Foreskin fibroblast (primary cell): ENCODE measurements at places on chromosomes 3 and 15.

DNA sequence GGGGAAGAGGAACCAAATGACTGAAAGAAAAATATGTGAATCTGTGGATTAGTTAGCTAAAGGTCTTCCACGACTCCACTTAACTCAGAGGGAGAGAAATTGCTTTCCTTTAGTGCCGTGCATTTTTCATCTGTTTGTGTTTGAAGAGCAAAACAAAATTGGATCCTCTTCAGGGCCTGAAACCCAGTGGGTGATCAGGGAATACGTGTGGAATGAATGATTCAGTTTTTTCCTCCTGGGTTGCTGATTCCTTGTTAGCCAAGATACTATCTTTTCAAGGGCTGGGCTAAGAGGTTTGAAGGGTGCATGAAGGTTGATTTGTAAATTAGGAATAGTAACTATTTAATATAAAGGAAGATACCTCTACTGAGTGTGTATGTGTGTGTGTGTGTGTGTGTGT, 61.0 kb downstream of the TPRG1 start:
- no peak for DNase-seq

- DNase-seq, result peak; percentile 19
These were observed 254.8 kb upstream of the EOMES start for GRCh38 chr3:27976933-27977332.

DNA sequence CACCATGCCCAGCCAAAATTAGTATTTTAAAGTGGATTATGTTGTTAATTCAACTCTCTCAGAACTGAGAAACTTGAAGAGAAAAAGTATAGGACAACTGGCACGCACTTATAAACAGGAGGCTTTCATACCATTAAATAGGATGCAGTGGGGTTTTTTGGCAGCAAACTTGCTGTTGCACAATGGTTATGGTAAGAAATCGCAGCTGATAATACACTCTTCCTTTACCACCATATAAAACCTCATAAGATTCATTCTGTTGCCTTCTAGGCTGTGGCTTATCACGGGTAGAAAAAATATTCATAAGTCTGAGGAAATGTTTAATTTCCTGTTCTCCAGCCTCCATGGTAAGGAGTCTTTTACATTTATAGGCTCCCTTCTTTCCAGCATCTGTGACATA, 95.3 kb downstream of the TMCO5A start:
- DNase-seq, result peak; percentile 78

DNA sequence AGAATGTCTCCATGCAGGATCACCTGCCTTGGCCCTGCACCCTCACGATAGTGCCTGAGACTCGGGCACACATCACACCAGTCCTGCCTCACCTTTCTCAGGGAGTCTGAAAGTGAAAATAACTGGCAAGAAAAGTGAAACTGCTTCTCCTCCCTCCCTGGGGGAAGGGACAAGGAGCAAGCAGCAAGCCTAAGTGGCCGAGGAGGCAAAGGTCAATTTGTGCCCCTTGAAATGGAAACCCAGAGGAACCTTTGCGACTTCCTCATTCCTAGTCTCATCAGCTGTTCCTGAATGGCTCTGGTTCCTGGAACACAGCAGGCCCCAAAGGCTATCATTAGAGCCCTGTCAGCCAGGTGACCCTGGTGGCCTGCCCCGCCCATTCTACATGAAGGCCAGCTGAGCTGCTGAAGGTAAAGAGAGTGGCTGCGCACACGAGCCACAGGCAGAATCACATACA, 28.0 kb upstream of the SLCO2A1 start:
- no peak for DNase-seq
